ENCODE measurements at places on chromosomes 1 and 21.

DNA sequence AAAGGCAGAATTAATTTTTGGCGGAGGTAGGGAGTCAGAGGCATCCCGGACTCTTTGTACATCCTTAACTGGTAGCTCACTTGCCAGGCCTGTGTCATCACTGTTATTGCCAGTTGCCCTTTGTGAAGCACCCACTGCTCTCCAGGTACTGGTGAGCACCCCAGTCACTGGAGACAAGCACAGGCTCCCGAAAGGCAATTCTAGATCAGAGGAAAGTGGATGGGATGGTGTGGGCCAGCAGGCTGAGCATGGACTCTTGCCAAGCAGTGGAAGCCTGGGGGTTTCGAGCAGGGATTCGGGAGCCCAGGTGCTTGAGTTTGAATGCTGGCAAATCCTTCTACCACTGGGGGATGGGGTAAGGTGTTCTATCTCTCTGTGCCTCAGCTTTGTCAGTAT is 551.1 kb downstream of the MATN1 start:
- DNase-seq, result no peak

DNA sequence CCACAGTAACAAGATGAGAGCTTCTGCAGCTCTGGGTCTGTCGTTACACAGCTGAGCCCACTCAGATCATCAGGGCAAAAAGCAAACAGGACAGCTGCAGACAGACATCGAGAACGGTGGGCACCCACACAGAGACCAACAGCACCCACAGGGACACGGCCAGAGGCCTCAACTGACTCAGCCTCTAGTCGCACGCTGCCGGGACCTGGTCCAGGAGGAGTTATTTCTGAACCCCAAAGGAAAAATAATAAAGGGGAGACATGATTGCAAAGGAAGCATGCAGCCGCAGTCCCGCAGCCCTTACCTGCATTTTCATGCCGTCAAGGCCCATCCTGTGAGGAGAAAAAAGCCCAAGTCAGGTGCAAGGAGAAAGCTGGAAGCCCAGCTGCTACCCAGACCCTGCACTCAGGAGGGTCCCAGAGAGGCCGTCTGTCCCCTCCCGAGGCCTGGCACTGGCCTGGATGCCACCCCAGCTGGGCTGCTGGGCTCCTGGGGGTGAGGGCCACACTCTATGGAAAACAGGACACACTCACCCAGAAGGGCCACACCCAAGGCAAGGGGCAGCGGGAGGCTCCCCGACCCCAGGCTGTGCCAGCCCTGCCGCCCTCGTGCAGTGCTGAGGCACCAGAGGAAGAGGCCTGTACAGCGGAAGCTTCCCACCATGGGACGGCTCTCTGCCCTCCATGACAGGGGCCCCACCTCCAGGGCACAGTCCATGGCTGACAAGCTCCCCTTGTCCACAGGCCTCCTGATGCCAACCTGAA is 15.7 kb downstream of the LSS start:
- no peak for DNase-seq

DNA sequence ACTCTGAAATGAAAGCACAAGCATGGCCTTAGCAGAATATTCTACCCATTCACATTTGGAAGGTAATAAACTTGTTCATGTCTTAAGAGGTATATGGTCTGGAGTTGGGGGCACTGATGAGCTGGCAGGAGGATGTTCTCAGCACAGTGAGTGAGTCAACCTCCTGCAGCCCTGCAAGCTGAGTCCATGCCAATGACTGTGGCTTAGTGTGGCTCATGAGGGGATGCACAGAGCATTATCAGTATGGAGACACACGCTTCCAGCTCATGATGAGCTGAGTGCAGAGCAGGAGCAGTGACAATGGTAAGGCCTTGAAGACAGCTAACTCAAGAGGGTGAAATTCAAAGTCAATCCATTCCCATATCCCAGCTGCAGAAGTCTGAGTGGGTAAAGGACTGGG is 102.3 kb downstream of the TNFSF18 start:
- DNase-seq, result peak; percentile 95

DNA sequence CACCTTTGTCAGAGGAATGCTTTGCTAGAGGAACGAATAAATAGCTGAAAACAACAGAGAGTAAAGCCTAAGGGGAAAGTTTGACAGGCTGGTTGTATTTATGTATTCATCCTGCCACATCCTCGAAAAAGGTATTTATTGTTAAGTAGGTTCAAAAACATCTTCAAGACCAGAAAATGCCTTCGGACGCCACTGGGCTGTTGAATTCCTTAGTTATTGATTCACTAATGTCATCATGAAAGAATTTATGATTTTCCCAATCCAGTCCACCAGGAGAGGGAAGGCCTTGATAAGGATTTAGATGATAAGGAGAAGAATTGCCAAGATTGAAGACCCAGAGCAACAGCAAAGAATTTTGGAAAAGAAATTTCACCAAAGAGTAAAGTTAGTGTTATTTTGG is 35.2 kb upstream of the MAB21L3 start:
- peak; percentile 63 for DNase-seq

- no peak for DNase-seq
Observed at GRCh38 chr1:8348047-8348776, 30.3 kb downstream of the SLC45A1 start.

GRCh38 chr1:117106478-117106877 is 15.1 kb downstream of the TRIM45 start:
- peak; percentile 44 for DNase-seq

DNA sequence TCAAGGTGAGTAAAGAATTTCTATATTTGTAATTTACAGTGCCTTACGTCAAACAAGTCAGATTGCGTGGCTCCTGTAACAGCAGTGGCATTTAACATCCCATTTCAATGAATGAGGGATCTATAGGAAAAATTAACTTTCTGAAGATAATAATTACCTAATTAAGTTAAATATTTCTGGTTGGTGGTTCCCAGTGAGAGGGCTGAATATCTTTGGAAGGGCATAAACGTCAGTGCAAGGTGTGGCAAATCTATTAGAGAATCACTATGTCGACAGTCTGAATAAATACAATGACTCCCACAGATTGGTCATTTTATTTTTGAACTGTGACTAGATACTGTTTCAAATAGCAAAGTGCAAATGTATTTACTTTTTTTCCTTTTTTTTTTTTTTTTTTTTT is 80.0 kb downstream of the S1PR1 start:
- DNase-seq, result no peak

GRCh38 chr21:34910396-34910795 is 138.7 kb downstream of the RUNX1 start:
- no peak for DNase-seq

GRCh38 chr1:158972841-158973240 is 36.9 kb upstream of the IFI16 start:
- DNase-seq, result no peak

DNA sequence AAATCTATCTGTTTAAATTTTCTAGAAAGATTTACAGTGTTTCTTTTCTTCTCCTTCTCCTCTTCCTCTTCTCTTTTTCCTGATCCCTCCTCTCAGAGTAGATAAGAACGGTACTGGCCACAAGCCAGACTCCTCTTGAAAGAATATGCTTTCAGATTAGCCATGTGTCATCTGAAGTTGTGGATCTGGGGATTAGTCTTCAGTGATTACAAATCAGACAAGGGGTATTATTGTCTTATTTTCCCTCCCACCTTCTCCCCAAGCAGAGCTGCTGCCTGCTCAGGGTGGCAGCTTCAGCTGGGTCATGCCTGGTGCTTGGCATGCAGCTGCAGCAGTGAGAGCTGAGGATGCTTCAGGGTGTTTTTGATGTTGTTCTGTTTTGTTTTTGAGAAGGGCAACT is 42.7 kb downstream of the SGIP1 start:
- DNase-seq, result no peak

- no peak for DNase-seq
Observed at GRCh38 chr1:160104486-160104885, 6.1 kb upstream of the IGSF8 start.

- DNase-seq, result no peak
Observed at GRCh38 chr21:42520628-42521253, 7.1 kb downstream of the SLC37A1 start.

DNA sequence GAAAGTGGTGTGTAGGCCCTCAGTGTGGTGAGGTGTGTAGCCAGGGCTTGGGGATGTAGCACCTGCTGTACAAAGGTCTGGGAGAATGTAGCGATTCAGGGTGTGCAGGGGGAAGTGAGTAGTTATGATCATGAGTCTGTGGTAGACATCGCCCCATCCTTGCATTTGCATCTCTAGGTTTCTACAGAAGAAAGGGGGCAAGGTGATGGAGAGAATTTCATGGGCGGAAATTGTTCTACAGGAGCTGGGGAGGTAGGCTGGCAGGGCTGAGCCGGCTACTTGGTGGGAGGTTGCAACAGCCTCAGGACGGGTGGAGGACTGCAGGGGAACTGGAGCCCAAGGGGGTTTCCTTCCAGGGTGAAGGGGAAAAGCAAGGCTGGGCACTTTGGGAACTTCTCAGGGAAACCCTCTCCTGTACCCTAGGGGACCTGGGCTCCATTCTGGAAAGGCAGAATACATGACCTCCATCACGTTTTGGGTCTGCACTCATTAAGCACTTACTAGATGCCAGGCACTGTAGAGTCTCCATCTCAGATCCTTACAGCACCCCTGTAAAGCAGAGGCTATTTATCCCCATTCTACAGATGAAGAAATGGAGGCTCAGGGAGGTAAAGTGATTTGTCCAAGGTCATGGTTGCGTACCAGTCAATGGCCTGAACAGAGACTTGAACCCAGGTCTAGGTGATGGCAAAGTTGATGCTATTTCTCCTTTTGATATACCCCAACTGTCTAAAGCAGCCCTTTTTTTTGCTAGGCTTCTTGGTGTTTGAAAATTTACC is 14.5 kb upstream of the TNFRSF1B start:
- DNase-seq, result no peak

DNA sequence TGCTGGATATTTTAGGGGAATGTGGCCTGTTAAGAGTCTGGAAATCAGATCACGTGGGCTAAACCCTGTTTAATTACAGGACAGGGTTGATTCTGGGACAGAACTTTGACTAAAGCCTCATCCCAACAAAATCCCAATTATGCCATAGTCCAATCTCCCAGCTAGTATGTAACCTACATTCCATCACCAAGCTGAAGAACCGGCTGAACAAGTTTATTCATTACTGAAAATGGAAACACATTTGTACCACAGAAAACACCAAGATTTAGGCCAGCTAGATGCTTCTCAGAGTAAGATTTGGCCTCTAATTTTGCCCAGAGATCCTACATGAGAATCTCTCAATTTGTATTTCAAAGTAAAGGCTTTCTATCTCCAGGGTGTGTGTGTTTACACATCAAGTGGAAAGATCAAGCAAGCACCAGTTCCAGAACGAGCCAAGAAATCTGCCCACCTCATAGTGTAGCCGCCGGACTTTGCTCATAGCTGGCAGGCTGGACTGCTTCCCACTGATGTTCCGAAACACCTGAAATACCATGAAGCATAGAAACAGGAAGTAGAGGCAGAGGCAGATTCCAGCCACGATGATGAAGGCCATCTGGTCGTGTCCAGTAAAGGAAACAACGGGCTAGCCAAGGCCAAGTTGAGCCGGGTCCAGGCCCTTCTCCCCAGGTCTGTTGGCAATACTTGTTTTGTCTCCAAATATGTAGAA is 86.8 kb downstream of the WLS start:
- no peak for DNase-seq

- no peak for DNase-seq
Observed at GRCh38 chr1:23590058-23590783, 30.9 kb upstream of the ID3 start.

Data from foreskin fibroblast (primary cell).